ENCODE measurements at places on chromosomes 4 and X.

DNA sequence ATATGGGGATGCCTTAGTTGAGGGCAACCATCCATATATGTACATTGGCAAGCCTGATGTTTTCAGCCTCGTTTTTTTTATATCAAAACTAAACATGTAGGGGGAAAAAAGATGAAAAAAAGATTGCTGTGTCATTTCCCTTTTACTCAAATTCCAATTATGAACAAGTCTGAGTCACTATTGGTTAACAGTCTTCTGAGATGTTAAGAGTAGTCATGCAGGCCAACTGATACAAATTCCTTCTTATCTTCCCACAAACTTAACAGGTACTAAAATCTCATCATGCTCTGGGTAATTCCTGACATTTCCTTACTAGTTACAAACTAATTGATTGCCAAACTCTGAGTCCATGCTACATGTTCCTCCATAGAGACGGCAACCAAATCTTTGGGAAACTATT, 222.1 kb downstream of the FRMPD4 start:
- peak; percentile 4 for DNase-seq

DNA sequence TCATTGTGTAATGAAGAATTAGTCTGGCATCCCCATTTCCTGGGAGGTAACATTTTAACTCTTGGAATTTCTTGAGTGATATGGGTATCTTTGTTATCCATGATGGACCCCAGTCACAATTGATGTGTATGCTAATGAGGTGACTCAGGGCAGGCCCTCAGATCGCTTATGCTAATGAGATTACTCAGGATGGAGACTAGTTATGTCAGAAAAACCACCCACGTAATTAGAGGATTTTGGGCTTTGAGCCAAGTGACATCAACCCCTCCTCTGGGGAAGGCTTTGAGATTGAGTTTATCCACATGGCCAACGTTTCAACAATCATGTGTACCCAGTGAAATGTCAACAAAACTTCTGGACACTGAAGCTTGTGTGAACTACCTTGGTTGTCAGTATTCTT, 772.7 kb downstream of the STPG2 start:
- no peak for DNase-seq

DNA sequence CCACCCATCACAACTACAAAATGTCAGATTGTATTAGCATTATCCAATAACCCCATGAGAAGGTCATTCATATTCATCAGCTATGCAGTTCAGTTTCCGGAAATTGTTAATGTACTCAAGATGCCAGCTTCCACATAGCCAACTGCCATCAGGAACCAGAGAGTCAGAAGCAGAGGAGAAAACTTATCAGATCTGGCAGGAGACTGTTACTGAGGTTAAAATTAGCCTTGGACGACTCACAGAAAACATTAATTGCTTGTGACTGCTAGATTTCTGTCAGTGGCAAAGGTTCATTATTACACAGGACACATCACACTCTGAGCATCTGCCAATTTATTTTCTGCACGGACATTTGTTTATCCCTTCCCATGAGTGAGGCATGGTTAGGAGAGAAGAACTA, 352.8 kb downstream of the DHRSX start:
- no peak for DNase-seq

DNA sequence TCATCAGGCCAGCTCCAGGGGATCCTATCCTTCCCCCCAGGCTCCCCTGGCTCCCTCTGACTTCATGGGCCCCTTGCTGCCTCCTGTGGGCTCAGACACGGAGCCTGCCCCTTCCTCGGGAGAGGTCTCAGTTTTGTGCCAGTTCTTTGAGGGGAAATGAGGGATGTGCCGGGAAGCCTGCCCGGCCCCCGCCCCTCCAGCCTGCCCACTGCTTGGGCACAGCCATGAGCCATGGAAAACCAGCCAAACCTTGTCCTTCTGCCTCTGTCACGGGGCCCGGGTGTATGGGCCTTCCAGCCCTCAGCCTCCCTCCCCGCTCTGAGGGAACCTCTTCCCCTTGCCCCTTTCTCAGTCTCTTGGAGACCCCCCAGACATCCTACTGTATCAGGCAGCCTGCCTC, 6.8 kb downstream of the BGN start:
- no peak for DNase-seq

DNA sequence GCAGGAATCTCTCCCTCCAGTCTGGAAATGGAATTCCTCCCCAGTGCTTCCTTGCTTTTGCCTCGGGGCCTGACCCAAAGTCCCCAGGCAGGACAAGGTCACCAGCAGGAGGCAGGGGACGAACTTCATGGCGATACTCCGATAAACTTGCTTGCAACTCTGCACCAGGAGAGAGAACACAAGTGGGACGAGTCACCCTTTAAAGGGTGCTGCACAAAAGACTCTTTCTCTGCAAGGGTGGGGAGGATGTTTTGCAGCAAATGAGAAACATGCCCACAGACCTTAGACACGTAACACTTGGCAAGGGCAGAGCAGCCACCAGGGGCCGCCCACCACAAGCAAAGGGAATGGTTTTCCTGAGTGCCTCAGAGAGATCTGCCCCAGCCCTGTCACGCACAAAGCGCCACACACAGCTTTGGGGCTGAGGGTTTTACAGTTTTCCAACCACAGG, at the start of gene FGFBP2:
FGFBP2 (minus strand) TSS at position 175 of the 451 bp plus-strand sequence; CDS start at position 129, 46 bp downstream.
- DNase-seq = no peak

DNA sequence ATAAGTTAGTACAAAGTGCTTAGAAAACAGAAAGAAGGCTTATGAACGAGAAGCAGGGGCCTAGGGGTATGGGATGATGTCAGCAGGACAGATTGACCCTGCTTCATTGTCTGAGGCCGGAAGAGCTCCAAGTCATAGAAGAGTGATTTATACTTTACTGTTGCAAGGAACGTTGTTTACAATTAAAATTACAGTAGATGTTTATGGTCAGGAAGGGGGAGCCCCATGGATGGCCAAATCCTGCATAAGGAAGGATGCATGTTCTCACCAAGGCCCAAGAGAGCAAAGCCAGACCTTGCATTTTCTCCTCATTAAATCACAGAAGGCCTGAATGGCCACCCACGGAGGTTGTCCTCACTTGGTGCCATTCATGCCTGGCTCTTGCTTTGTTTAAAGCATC, 115.3 kb downstream of the LDB2 start:
- DNase-seq = no peak

- no peak for DNase-seq
Measured at GRCh38 chr4:108533876-108534275, 86.5 kb upstream of the RPL34 start.

GRCh38 chr4:25882226-25882625, 19.4 kb upstream of the SEL1L3 start:
- DNase-seq = no peak

DNA sequence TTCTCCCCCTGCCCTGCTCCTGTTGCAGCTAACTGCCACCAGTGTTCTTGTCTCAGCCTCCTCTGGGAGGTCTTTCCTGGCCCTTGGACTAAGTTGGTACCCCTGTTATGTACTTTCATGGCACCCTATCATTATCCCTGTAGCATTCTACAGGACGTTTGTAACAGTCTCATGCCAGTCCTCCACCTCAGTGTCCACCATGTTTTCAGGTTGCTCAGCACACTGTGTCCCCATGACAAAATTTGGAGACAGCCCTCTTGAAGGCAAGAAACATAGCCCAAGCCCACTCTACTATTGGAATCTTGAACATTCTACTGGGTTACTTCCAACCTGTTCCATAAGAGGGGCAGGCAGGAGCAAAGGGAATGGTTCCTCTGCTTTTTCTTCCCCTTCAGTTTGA, 194.4 kb upstream of the ANXA3 start:
- no peak for DNase-seq

DNA sequence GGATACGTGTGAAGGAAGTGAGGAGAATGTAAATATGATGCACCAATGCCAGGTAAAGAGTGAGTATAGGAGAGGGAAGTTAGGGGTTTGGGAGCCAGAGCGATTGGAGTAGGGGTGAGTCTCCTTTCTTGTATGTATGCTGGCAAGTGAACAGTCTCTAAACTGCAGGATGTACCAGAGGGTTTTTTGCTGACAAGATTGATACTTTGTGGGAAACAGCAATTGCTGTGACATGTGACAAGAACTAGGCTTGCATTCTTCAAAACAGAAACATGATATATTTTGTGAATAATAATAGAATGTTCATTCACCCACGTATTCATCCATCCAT, 706 bp downstream of the CHIC1 start:
- DNase-seq = no peak

GRCh38 chr4:15653864-15654592, 1.1 kb downstream of the FBXL5 start:
- peak; percentile 62 for DNase-seq

- no peak for DNase-seq
Measured at GRCh38 chr4:175271010-175271630, 353.0 kb downstream of the ADAM29 start.

GRCh38 chr4:29259556-29259955, 1460.6 kb upstream of the PCDH7 start:
- no peak for DNase-seq

GRCh38 chr4:99848591-99849001, 32.0 kb downstream of the DAPP1 start:
- no peak for DNase-seq

- no peak for DNase-seq
Measured at GRCh38 chr4:101596781-101597552, 193.6 kb upstream of the BANK1 start.

GRCh38 chrX:71111141-71111843, at the start of gene IL2RG:
IL2RG (minus strand) TSS chrX:71111577; CDS start chrX:71111539, 38 bp downstream.
- no peak for DNase-seq

DNA sequence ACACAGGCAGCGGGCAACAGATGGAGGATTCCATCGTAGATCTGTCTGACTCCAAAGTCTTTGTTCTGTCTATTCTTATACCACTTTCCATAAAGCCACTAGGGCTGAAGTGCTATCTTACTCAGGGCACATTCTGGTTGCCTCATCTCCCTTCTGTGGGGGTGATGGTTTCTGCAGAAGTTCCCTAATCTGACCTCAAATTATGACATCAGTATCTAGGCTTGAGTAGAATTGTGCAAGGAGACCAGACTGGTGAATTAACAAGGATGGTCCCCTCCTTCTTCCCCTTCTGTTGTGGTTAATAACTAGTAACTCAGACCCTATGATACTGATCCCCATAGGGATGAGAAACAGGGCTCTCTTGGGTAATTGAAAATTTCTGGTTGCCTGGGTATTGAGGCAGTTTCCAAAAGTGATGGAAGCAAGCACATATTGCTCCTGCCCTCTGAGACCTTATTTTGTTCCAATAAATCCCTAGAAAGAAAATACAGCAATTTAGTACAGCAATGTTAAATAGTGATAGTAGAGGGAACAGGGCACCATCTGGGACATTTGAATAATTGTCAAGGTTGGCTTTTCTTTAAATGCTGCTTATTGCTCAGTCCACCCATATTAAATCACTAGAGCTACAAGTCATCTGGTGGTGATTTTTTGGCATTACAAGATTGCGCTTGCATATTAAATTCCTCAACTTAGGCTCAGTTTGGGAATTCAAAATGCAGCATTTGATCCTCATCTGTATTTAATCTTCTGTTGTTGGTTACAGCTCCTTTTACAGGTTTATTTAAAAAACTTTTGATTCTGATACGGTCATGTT, 57.3 kb upstream of the AP1S2 start:
- DNase-seq = no peak

All from kidney glomerular epithelial cell (primary cell).